ENCODE measurements at places on chromosomes 1 and 21.

GRCh38 chr1:212688341-212689047 lies 11.1 kb downstream of the BATF3 start:
- no peak for DNase-seq

DNA sequence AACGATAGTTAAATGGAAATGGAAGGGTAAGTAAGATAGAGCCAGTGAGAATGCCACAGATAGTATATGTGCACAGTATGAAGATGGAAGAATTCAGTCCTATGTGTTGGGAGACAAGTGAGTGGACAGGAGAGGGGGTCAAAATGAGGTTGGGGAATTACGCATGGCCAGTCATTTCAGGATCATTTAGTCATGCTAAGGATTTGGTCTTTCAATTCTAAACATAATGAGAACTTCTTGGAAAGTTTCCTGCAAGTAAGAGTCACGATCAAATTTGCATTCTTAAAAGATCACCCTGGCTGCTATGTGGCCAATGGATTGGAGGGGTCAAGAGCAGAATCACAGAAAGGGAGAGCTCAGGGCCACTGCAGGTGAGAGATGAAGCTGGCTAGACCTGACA lies 64.0 kb upstream of the KCNK2 start:
- DNase-seq = no peak

- no peak for DNase-seq
These were observed 678.7 kb downstream of the MATN1 start for GRCh38 chr1:30044656-30045144.

GRCh38 chr21:17989780-17990179 lies 170.6 kb upstream of the C21orf91 start:
- DNase-seq = no peak

GRCh38 chr1:206797534-206798383 lies 25.5 kb upstream of the IL10 start:
- peak; percentile 38 for DNase-seq

DNA sequence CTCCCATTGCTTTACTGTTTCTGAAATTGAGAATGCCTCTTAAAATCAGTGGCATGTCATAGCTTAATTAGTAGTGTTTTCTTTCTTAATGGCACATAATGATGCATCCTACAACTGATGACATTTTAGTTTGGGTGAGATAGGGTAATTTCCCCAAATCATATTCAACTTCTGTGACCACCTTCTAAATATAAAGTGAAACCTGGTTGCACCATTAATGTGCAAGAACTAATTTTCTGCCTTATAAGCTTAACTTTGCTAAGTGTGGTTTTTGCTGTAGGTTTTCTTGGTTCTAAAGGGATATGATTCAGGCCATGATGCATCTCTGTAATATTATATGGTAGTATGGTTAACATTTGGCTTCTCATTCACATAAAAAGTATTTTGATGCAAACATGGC lies 8.9 kb downstream of the POGK start:
- DNase-seq = no peak

GRCh38 chr1:48182439-48182838 lies 40.1 kb upstream of the SLC5A9 start:
- no peak for DNase-seq

DNA sequence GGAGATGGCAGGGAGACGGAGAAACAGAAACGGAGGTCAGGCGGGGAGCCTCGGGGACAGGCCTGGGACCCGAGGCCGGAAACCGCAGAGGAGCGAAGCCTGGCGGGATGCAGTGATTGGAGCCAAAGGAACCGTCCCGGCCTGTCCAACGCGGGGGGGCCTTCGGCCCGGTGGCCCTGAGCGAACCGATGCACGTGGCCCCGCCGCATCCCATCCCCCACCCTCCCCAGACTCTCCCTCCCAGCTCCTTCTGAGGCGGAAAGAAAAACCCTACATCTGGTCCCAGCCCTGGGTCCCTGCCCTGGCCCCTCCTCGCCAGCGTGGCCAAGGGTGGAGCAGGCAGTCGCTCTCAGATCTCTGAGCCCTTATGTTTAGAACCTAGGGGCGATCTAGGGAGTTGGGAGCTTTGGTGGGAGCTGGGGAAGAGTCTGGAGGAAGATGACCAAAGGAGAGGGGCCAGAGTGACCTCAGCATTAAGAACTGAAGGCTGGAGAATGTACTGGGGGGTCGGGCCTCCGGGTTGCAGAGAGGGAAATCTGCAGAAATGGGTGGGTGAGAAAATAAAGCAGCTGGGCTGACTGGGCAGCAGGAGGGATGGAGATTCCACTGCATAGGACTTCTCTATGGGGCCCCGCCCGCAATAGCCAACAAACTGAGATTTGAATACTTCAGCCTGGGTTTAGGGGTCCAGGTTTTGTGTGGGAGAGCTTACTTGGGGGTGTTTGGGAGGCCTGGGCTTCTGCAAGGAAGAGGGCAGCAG lies 1.5 kb upstream of the CRABP2 start:
- no peak for DNase-seq

DNA sequence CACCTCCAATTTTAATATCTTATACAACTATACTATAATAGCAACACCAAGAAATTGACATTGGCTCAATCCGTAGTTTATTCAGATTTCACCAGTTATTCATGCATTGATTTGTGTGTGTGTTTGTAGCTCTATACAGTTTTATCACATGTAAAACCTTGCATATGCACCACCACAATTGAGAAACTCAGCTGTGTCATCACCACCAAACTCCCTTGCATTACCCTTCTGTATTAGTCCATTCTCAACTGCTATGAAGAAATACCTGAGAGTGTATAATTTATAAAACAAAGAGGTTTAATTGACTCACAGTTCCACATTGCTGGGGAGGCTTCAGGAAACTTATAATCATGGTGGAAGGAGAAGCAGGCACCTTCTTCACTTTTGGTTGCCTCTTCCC lies 162.1 kb downstream of the PATJ start:
- no peak for DNase-seq

DNA sequence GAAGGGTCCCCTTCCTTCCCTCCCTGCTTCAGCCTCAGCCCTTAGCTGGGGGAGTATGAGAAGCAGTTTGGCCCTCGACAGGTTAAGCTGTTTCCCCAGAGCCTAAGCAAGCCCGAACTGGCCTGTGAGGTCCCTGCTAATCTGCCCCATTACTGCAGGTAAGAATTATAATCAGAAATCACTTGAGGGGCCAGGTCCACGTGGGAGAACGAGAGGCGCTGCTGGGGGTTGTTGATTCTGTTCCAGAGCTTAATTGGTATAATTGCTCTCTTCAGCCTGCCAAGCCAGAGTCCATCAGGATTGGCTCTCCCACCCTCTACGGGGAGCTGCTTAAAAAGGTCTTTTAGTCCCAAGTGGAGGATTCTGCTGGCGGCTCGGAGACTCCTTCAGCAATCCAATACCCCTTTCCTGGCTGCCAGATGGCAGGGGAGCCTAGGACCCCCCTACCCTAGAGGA lies 70.8 kb downstream of the UBE2T start:
- no peak for DNase-seq

DNA sequence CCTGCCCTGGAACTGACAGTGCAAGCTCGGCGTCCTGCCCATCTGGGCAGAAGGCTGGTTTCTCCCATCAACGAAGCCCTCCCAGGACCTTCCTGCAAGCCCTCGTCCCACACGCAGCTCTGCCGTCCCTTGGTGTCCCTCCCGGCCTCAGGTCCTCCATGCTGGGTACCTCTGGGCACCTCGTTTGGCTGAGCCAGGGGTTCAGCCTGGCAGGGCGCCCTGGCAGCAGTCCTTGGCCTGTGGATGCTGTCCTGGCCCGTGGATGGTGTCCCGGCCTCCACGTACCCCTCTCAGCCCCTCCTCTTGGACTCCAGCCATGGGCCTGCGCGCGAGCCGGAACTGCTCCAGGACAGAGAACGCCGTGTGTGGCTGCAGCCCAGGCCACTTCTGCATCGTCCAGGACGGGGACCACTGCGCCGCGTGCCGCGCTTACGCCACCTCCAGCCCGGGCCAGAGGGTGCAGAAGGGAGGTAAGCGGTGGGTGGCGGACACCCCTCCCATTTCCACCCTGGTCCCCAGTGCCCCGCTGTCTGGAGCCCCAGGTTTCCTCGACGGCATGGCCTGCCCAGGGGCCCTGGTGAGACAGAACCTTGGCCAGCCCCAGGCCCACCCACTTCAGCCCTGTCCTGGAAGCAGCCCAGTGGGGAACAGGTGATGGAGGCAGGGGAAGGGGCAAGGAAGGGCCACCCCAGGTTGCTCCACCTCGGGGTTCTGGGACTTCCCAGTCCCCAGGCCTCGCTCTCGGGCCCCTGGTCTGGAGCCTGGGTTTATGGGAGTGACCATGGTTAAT lies 3.5 kb downstream of the TNFRSF14 start:
- DNase-seq = no peak
